ENCODE measurements at places on chromosomes 2 and 18.

DNA sequence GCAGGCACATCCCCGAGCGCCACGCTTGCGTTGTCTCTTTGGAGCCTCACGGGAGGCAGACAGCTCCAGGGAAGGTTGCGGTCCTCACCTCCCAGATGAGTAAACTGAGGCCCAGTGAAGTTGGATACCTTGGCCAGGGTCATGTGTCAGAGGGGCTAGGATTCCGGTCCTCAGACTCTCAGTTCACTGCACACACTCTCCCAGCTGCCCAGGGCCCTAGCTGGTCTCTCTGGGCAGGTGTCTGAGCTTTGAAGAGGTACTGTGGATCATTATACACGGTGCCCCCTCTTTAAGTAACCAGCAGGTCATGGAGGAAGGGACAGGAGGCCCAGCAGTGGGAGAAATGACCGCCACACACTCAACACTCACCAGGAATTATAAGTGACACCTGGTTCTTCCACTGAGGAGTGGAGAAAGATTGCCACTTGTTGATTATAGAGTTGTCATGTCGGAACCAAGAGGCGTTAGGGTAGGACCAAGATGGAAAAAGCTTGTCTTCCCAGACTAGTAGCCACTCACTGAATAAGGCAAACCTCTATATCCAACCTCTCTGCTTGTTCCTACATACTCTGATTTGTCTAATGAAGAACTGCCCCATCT is 588 bp downstream of the TMEM214 start:
- DNase-seq = no peak

GRCh38 chr2:216652566-216652965 is 19.3 kb downstream of the IGFBP2 start:
- no peak for DNase-seq

- DNase-seq = no peak
Measured at GRCh38 chr2:238269741-238270140, 18.7 kb downstream of the PER2 start.

- DNase-seq = no peak
Measured at GRCh38 chr2:9217838-9218770, 11.5 kb downstream of the ASAP2 start.

DNA sequence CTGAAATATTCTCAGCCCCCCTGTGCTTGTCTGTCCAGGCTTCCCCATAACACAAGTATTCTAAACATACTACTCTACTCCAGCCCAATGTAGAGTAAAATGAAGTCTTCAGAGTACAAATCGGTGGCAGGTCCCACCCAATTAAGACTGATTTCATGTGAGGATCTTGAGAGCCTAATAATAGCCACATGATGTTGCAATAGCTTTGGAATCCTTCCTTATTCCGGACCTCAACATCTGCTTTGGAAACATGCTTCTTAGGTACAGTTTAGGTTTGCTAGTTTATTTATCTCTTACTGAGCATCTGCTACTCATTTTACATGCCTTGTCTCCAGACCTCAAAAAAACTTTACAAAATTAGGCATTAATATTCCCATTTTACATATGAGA is 207.3 kb upstream of the RAB6C start:
- no peak for DNase-seq

DNA sequence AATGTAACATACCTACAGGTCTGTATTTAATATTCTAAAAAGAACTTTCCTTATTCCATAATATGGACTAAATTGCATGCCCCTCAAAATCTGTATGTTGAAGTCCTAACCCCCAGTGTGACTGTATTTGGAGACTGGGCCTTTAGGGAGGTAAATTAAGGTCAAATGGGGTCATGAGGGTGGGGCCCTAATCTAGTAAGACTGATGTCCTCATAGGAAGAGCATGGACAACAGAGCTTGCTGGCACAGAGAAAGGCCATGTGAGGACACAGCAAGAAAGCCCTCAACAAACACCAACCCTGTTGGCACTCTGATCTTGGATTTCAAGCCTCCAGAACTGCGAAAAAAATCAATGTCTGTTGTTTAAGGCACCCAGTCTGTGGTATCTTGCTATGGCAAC is 18.6 kb downstream of the SF3B1 start:
- DNase-seq = no peak

DNA sequence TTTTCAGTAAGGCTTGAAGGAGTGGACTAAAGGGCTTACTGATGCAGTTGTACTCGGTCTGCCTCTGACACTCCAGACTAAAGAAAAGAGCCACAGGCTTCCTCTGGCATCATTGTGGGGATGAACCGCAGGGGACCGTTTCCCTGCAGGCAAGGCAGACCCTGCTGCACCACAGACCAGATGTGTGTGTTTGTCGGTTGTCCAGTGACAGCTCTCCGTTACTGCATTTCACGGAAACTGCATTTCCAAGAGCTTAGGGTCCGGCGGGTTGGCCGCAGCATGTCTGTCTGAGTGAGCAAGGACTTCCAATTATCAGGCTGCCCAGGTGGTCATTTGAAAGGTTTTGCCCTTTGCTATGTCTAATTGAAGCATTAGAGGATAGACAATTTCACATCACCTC is 98.1 kb downstream of the FAM210A start:
- no peak for DNase-seq

DNA sequence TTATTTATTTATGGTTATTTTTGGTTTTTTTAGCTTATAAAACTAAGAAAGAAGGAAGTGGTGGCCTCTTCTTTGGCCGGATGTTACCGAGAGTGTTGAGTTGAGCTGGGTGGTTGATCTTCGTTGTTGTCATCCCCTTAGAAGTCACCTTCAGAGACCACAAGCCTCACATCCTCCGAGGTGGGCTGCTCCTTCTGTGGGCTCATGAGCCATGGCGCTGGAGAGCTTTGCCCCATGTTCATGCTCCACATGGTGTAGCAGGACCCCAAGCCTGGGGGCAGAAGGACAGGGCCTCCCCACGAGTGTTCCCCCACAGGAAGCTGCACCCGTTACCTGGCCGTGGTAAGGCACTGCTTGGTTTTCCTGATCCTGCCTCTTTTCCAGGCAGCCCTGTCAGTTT is 23.4 kb downstream of the SNTG2 start:
- DNase-seq = no peak

DNA sequence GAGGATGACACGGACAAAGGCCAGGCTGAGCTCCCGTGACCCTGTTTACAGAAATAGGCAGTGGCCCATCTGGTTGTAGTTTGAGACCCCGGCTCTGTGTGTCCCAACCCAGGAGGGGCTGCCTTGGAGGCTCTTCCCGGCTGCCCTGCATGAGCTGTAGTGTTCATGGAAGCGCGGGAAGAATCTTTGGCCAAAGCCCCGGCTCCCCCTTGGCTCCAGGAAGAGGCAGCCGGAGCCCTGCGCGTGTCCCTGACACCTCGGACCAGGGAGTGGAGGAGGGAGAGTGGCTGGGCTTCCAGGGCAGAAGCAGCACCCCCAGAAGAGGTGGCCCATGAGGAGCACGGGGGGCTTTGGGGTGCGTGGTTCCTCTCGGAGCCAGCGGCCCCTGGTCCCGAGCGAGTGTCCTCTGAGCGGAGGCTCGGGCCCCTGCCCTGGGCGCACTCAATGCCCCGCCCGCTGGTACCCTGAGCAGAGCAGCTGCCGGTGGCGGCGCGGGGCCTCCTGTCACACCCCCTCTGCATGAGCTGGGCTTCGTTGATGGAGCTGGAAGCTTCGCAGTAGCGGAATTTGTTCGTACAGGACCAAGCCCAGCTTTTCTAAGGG is 21.7 kb downstream of the GPR35 start:
- no peak for DNase-seq

DNA sequence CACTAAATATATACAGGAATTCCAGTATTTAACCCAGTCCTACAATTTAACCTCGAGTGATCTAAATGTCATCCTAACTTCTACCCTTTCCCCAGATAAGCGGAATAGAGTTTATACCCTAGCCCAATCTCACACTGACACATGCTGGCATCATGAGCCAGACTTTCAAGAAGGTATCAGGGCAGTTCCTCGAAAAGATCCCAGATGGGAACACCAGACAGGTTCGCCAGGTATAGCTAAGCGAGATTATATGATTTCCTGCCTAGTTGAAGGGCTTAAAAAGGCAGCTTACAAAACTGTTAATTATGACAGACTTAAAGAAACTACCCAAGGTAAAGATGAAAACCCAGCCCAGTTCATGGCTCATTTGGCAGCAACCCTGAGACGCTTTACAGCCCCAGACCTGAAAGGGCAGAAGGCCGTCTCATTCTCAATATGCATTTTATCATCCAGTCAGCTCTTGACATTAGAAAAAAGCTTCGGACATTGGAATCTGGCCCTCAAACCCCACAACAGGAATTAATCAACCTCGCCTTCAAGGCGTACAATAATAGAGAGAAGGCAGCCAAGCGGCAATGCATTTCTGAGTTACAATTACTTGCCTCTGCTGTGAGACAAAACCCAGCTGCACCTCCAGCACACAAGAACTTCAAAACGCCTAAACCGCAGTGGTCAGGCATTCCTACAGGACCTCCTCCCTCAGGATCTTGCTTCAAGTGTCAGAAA is 668.2 kb upstream of the PKDCC start:
- no peak for DNase-seq

DNA sequence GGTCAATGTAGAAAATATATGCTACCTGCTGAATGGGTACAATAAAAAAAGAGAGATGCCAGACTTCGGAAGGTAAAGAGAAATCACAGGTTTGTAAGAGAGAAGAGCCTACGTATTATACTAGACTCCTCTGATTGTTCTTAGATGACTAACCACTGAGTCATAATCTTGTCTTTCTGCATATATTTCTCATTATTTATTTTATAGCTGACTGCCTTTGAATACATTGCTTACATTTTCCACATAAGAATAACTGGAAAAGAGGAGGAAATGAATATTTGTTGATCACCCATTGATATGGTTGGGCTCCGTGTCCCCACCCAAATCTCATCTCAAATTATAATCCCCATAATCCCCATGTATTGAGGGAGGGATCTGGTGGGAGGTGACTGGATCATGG is 90.3 kb upstream of the RAB27B start:
- no peak for DNase-seq

DNA sequence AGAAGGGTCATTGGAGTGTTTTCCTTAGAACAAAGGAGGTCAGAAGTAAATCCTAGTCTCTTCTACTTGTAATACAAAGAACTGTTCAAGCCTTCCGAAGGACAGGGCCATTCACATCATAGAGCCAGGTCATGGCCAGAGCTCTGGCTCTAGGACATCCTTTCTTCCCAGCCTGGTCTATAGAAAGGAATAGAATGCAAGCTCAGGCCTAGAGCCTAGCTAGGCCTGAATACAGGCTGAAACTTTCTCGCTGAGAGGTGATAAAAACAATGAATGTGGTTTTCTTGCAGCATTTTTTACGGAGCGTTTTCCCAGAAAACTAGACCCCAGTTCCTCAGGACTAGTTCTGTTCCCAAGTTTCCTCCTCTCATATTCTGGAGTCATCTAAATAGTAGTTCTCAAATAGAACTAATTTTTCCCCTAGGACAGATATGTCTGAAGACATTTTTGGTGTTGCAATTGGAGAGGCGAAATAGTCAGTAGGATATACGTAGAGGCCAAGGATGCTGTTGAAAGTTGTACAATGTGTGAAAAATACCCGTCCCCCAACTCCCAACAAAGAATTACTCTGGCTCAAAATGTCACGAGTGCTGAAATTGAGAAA is 6.8 kb downstream of the UGT1A6 start:
- no peak for DNase-seq

- no peak for DNase-seq
Measured at GRCh38 chr2:182226807-182227206, 200.0 kb downstream of the PDE1A start.

DNA sequence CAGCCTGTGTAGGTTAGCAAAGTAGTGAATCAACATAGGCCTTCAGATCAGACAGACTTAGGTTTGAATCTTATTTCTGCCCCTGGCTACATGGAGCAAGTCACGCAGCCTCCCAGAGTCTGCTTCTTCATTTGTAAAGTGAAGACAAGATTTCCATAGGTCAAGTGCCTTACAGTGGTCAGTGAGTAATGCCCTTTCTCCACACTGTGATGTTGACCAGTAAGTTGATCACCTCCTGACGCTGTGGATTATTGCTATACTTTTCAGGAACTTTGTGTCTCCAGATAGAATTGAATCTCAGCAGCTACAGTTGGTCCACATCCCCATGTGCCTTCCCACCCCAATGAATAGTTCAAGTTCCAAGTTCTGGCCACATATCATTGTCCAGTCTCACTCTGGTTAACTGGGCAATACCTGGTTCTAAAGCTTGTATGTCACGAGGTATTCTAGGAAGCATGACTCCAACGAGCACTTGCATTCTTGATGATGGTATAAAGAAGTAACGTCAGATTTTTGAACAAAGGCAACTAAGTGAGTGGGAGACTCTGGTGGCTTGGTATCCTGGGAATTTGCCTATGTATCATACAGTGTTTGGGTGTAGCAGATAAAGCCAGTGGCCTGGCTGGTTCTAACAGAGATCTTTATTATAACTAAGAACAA is 2.1 kb upstream of the CLIP4 start:
- DNase-seq = no peak

- DNase-seq = no peak
Measured at GRCh38 chr18:582465-582864, 2.3 kb downstream of the CETN1 start.

Data from stimulated activated CD4-positive, alpha-beta T cell treated with anti-CD3 and anti-CD28 coated beads, TNF-alpha, amount 100 ng/mL, for 24 hours (primary cell).